ENCODE measurements at places on chromosomes 11 and 22.

DNA sequence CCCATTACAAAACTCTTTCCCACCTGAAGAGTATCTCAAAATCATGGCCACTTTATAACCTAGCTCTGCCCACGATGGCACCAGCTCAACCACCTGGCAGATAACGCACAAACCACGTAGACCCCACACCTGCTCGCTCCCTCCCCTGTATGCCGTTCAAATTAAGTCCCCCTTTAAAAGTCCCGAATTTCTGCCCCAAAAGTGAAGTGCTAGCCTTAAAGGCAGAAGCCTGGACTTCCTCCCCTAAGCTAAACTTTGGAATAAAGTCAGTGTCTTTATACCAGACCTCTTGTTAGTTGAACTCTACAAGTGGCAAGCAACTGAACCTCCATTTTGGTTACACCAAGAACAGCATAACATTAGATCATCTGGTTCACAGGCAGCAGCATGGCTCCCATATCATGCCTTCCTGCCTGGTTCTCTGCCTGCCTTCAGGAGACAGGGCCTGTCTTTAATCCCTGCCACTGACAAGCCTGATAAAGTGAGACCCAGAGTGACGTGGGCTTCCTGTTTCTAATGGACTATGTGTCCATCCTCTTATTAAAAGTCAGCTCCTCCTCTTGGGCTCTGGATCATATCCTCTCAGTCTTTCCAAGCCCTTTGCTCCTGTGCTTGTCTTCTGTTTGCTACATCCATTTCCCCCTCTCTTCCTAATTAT lies 32.6 kb upstream of the NNMT start:
- DNase-seq, result no peak

- DNase-seq, result no peak
These were observed 551.0 kb downstream of the OPCML start for GRCh38 chr11:132981131-132981956.

- DNase-seq, result peak; percentile 42
These were observed 56.7 kb upstream of the RAB38 start for GRCh38 chr11:88231894-88232482.

DNA sequence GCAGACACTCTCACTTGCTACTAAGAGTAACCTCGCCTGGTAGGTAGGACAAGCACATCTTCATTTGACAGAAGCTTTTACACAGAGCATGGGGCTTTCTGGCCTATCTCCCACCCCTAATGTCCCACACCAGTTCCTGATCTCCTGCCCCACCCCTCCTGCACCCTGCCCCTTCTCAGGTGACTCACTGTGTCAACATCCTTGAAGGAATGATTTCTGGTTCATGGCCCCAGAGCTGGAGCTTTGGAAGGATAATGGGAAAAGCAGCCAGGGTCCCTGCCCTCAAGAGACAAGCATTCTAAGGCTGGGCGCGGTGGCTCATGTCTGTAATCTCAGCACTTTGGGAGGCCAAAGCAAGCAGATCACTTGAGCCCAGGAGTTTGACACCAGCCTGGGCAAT lies 47.2 kb downstream of the LRFN4 start:
- no peak for DNase-seq

DNA sequence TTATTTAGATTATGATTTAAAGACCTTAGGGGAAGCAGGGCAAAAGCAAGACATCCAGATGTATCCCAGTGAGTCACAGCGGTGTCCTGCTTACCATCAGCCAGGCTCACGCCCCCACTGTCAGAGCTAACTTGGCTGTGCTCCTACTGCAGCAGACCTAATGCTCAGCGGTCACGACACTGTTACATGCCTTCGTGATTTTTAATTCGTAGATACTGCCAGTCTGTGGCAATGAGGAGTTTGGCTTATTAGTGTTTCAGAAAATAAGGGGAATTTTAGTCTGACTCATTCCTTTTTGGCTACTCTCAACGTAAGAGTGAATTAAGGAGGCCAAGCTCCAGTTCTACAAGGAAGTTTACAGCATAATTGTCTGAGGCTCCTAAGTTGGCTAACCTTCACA lies 22.7 kb downstream of the EFCAB6 start:
- no peak for DNase-seq

DNA sequence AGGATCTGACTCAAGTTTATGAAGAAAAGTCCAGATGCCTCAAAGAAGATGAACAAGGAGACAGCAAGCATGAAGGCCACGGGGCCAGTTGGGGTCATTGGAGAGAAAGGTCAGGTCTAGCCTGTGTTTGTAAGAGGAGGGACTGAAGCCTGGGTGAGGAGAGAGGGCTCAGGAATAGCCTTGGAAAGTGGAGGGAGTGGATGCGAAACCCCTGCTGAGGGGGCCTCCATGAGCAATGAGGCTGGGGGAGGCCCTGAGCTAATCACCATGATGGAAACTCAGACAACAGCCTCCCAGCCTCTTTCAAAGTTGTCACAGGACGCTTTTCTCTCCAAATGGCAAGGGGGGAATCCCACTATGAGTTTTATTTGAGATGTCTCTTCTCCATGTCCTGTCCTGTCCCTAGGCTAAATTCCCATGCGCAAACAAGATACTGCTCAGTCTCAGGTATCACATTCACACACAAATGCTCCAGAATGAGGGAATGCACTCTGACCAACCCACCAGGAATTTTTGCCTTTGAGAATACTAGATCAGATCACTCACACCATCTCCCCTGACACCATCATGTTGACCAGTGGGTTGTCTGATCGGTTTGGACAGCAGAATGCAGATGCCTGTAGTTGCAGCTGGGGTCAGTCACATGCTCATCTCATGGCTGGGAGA lies 51.3 kb upstream of the TOP3B start:
- DNase-seq, result no peak

- no peak for DNase-seq
These were observed 2.8 kb upstream of the OR51E2 start for GRCh38 chr11:4700436-4700820.

DNA sequence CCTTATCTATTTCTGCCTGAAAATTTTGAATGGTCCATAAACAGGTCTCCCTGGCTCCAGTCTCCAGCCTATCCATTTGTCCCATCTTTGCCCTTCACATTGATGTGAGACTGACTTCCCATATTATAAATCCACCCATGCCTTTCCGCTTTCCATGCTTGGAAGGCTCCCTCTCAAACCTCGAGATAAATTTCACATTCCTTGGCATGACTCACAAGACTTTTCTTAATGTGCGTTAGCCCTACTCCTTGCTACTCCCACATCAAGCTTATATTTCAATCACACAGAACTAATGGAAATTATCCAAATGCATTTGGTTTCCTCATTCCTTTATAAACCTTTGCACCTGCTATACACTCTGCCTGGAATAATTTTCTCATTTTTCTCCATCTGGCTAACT lies 163.7 kb upstream of the NTM start:
- DNase-seq, result no peak

DNA sequence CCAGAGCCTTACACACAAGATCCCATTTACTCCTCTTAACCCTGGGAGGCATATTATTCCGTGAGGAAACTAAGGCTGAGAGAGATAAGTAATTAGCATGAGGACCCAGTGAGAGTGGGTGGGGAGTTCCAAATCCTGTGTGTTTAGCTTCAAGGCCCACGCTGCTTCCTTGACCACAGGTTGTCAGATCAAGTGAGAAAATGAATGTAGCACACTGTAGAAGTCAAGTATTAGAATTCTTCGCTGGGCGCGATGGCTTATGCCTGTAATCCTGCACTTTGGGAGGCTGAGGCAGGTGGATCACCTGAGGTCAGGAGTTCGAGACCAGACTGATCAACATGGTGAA lies 3.8 kb downstream of the CYB561A3 start:
- DNase-seq, result no peak

GRCh38 chr22:48369789-48370507 lies 1457.7 kb downstream of the BRD1 start:
- DNase-seq, result no peak

DNA sequence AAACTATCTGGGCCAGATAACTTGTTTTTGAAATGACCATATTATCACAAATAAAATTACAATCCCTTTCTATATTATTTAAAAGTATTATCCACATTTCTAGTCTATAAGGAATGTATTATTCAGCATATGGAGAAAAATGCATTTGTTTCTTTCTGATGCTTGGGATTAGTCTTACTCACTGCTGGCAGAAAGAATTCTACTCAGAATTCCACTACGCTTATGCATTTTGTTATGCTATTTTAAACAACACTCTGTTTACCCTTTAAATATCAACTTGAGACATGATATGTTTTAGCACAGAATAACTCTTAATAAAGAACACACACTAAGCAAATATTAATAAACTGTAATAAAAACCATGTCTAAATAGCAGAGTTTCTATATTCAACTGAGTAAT lies 77.6 kb upstream of the ANO3 start:
- DNase-seq, result no peak
